ENCODE measurements at places on chromosomes 6 and 20.
A peak's percentile ranks its signal among the peaks of the same experiment; 100 is the strongest.

GRCh38 chr20:50153153-50153499 lies 397 bp downstream of the PEDS1 start:
- DNase-seq = no peak

DNA sequence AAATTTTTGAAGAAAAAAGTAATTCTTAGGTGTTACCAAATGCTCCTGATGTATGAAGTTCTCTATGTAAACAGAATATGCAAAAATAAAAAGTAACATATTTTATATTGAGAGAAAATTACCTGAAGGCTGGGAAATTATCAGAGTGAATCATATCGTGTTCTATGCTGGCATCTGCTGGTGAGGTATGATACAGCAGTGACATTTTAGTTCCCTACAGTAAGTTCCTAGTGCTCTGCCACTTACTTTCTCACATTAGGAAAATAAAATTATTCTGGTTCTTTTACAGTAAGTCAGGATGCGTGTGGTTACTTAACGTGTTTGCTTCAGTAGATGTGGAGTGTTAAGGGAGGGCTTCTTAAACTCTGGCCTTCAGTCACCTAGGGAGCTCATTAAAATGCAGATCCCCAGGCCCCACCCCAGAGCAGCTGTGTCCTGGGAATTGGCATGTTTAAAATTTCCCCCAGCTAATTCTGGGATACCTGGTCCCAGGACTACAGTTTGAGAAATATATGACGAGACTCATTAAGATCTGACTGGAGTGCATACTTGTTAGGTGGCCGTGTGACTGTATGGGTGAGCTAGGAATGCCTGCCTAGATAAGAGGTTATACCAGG lies 3.2 kb downstream of the ACTR5 start:
- DNase-seq = peak; percentile 56

DNA sequence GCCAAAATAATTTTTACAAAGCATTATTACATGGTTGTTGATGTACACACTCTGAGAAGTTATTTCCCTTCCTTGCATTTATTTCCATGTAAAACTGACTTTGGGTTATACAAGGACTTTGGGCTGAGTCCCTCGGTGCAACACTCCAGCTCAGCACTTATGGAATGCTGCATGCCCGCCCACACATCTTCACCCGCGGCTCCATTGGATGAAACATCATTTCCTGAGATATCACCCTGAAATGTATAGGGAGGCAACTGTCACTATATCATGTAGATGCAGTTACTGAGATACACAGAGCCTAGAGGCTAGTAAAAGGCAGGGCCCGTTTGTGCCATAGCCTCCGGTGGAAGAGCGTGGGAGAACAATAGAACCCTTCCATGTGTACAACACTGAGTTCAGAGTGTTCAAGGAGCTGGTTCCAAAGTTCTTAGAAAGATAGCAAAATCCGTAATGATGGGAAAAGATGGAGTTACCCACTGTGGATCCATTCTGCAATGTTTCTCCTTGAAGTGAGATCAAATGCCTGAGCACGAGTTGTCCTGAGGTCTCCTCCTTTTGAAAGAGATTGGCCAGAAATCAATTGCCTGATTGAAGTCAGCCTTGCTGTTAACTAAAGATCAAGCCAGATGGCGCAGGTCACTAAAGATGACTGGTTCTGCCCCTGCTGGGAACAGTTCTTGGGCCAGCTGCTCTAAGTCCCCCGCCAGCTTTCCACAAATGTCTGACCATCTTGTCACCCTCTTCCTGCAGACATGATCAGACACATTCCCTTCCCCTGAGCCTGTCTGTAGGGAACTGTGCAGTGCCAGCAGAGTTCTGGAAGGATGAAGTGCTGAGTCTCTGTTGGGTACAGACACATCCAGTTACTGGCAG lies 100.9 kb upstream of the IYD start:
- DNase-seq = no peak

GRCh38 chr6:85677234-85677956 lies 34.7 kb upstream of the SYNCRIP start:
- DNase-seq = no peak

- DNase-seq = no peak
Measured at GRCh38 chr6:93677264-93677965, 258.1 kb upstream of the EPHA7 start.

DNA sequence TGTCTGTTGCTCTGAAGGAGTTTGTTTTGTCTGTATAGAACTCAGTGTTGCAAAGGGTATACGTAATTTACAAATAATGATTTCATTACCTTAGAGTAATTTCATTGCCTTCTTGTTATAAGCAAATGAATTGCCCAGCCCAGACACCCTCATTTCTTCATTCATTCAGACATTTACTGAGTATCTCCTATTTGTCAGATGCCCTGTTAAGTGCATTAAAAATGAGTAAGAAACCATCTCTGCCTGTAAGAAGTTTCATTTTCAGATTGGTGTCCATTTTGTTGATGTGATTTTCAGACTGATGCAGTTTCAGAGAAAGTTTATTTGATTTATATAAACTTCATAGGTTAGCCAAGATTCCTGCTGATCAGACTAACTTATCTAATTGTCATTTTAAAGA lies 429.3 kb downstream of the PHF3 start:
- DNase-seq = no peak

DNA sequence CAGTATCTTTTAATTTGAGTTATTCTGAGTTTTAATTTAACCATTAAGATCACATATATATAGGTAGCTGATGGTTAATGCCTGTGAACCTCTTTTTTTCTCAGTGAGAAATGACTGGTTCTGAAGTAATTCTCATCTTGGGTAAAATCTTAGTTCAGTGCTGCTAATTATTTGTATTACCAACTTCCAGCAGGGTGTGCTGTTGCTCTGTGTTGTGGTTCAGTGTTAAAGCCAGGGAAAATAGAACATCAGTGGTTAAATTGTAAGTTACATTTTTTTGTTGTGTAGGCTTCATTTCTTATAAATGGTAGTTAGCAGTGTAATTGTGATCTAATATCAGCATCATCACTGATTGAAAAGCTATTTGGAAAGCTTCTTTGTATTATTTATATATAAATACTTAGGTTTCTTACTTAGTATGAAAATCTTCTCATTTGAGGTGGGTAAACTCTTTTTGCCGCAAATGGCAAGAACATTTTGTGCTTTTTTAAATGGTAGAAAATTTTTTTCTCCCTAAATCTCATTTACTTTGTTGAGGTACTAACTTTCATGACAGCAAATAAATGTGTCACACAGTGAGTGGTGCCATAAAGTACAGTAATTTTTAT lies 43.7 kb downstream of the CDC5L start:
- DNase-seq = peak; percentile 75

GRCh38 chr20:49794336-49795134 lies 18.1 kb upstream of the SLC9A8 start:
- DNase-seq = peak; percentile 25

DNA sequence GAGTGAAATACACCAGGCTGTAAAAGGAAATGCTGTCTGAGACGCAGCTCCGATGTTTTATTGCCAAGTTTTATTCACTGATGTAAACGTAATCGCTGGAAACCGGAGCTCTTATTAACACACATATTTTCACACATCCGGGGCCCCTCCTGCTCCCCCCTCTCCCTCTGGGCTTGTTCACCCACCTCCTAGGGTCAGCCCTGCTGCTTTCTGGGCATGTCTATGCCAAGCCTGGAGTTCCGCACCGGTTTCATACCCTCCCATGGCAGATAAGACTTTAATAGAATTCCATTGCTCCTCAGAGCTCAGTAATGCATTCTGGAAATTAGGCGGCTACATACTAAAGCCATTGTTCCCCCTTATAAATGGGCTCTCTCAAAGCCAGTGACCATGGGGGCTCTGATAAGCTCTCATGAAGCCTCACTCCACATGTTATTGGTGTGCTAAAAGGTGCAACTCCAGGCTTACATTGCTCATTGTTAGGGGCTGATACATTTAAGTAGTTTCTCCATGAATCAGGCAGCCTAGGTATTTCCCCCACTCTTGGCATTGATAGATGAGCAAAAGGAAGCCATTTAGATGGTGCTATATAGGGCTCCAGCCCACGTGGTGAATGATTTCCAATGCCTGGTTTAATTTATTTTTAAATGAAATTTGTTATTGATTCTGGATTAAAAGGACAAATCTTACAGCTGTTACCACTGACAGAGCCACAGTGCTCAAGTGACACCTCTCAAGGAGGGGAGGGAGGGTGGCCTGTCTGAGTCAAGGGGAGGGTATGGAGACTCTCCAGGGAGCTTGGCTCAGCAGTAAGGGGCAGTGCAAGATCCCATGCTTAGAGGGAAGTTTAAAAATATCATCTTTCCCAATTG lies 4.5 kb upstream of the VSTM2L start:
- no peak for DNase-seq

DNA sequence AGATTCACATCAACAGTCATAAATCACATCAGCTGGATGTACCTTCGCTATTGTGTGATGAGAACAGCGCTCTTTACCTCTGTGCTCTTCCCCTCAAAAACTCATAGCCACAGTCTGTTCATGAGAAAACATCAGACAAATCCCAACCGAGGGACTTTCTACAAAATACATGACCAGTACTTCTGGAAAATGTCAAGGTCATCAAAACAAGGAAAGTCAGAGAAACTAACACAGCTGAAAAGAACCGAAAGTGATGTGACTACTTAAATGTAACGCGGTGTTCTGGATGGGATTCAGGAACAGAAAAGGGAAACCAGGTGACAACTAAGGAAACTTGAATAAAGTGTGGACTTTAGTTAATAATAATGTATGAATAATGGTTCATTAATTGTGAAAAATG lies 112.0 kb upstream of the CBLN4 start:
- DNase-seq = no peak

DNA sequence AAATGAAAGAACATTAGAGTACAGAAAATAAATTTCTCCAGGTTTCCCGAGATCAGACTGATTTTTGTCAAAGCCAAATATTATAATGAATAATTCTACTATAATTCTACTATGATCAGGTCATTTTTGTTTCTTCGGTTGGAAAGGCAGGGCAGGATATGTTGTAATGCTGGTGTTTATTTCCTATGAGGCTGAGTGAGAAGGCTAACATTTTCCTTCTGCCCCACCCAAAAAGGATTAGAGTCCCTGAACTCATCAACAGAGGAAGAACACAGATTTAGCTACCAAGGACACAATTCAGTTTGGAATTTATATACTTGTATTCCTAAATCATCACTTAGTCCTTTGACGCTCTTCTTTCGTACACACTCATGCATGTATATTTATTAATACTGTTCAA lies 318.9 kb downstream of the SYNE1 start:
- no peak for DNase-seq
